Activated T-cell treated with anti-CD3 and anti-CD28 coated beads, Interleukin-2, amount 50 U/mL, for 48 hours (primary cell): ENCODE measurements at places on chromosomes 3 and 15.

GRCh38 chr3:168186293-168186983, 90.7 kb upstream of the GOLIM4 start:
- no peak for DNase-seq

- DNase-seq: no peak
Observed at GRCh38 chr3:11555881-11556633, 87.7 kb downstream of the VGLL4 start.

- no peak for DNase-seq
Observed at GRCh38 chr15:54388746-54389145, 410.5 kb downstream of the UNC13C start.

DNA sequence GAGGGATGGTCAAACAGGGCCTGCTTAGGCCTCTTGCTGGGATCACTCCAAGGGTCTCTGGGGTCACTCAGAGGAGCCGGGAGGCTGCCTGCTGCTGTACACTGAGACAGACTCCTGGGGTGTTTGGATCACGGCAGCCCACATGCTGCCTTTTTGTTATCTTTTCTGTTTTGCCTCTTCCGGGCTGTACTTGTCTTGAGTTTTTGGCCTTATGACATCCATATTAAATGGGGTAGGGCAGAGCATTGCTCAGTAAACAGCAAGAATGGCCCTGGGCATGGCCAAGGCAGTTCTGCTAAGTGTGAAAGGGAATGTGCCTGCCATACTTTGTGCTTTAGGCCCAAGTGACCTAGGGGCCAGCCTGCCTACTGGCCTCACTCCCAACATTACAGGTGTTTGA, 771 bp upstream of the ENTPD3 start:
- no peak for DNase-seq

GRCh38 chr3:128942161-128942952, 51.5 kb downstream of the CFAP92 start:
- DNase-seq: no peak

DNA sequence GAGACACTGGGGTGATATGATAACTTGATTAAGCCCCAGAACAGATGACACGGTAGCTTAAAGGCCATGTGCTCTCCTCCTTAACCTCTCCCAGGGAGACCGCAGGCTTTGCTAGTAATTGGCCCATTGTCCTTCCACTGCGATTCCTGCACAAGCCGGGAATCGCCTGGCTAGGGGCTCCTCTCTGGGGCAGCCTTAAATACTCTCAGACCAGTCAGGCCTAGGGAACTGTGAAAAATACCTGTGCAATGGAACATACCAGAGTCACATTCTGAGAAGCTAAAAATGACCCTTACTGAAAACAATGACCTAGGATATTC, 56.3 kb downstream of the CPN2 start:
- no peak for DNase-seq

- DNase-seq: peak; percentile 63
Observed at GRCh38 chr3:124887177-124887931, at the start of gene ITGB5. TSS of gene ITGB5 (minus strand) at chr3:124887365. CDS start at chr3:124887000, 365 bp downstream.

DNA sequence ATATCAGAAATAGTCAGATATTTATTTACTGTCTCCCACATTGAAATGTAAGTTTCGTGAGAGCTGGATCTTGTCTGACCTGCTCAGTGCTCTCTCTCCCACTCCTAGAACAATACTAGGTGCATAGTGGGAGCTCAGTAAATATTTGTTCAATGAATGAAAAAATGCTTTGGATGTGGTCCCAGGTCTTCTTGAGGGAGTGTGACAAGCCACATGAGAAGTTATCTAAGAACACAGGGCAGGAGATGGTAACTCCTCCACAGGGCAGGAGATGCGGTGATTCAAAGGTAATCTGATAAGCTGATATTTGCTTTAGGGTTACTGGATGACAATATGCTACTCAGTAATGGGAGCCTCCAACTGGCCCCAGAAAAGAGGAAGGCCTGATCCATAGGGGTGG, 25.8 kb upstream of the PLA2G4E start:
- DNase-seq: no peak

GRCh38 chr3:28590216-28590615, 241.6 kb upstream of the AZI2 start:
- DNase-seq: no peak
